Aorta (tissue), 5 donors: ENCODE measurements at places on chromosomes 6 and 20. TPM values are rescaled to one million over a fixed set of nuclear protein-coding genes. Genes with fewer than 3 reads are reported as not detected.

DNA sequence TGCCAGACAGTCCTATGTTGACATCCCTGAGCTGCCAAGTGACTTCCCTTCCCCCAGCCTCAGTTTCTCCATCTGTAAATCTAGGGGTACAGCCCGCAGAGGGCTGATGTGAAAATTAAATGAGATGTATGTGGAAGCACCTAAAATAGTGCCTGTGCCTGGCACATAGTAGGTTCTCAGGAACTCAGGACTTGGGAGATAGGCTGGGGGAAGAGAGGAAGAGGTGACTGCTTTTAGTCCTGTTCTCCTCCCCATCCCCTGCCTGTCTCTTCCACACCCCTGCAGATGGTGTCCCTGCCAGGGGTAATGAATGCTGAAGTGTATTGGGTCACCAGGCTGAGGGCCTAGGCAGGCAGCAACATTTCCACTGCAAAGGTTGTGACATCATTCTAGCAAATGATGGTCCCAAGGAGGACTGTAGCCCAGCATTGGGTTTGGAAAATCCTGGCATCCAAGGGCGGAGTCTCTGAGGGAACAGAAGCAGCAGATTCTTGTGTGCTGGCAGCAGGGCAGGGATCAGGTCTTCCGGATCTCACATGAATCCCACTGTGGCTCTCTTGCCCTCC lies 1.8 kb downstream of the SNPH start:
- H3K4me3 ChIP-seq, result no peak overlapping the region
- DNase-seq, result no peak
- H3K27me3 ChIP-seq, result no peaks in the 10 kb centered on the region
- H3K4me1 ChIP-seq, result no peaks in the 10 kb centered on the region

GRCh38 chr6:40293060-40293459 lies 294.1 kb downstream of the LRFN2 start:
- no peaks in the 10 kb centered on the region for H3K27me3 ChIP-seq
- no peak for DNase-seq
- no peaks in the 10 kb centered on the region for H3K4me1 ChIP-seq
- no peaks in the 10 kb centered on the region for H3K36me3 ChIP-seq
- H3K4me3 ChIP-seq, result no peak overlapping the region

GRCh38 chr6:13872681-13873080 lies 52.1 kb upstream of the RNF182 start:
- DNase-seq, result no peak
- no peaks in the 10 kb centered on the region for H3K27me3 ChIP-seq
- H3K4me3 ChIP-seq, result no peak overlapping the region
- no peak overlapping the region for H3K27ac ChIP-seq
- H3K4me1 ChIP-seq, result no peaks in the 10 kb centered on the region

DNA sequence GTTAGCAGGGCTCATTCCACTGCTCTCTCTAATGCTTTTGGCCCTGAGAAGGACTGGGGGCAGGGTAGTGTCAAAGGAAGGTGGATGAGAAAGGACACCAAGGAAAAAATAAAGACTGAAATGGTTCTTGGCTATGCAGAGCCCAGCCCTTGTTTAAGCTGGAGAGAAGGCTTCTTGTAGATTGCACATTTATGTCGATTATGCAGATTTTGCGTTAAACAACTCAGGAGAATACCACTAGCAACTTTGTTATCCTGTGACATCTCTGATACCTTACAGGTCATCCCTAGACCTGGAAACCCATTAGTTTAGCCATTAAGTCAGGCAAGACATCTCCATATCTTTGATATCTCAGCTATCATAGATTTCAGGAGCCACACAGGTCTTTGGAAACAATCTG lies 11.1 kb upstream of the IL17F start:
- no peaks in the 10 kb centered on the region for H3K36me3 ChIP-seq
- no peak overlapping the region for H3K27ac ChIP-seq
- DNase-seq, result no peak
- no peak overlapping the region for H3K4me3 ChIP-seq
- H3K27me3 ChIP-seq, result no peaks in the 10 kb centered on the region

DNA sequence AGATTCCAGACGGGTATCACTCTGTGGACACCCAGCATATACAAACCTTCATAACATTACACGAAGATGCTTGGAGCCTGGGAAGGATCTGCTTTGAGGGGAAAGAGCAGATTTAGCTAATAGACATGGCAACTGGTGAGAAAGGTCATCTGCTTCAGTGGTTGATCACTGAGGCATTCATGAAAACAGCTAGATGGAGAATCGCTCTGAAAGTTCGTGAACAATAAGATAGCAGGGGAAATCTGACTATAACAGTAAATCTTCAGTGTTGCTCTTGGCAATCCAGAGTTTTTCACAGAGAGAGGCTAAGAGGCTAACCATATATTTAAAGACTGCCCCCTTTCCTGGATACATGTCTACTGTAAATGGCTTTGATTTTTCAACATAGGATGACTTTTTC lies 245.3 kb downstream of the FARS2 start:
- DNase-seq, result no peak
- H3K36me3 ChIP-seq, result no peaks in the 10 kb centered on the region
- no peaks in the 10 kb centered on the region for H3K4me1 ChIP-seq

GRCh38 chr6:43951063-43951755 lies 176.0 kb downstream of the MRPL14 start:
- DNase-seq, result no peak
- H3K4me3 ChIP-seq, result no peak overlapping the region
- H3K27ac ChIP-seq, result no peak overlapping the region
- H3K4me1 ChIP-seq, result no peaks in the 10 kb centered on the region
- no peaks in the 10 kb centered on the region for H3K36me3 ChIP-seq

GRCh38 chr6:143842461-143842901 lies 657 bp upstream of the LTV1 start:
- peak overlapping the region; percentile 92 for H3K27ac ChIP-seq
- no peak for DNase-seq
- H3K27me3 ChIP-seq, result no peaks in the 10 kb centered on the region
- H3K36me3 ChIP-seq, result no peaks in the 10 kb centered on the region
- H3K4me1 ChIP-seq, result peaks cover 10% of the 10 kb centered on the region
- H3K4me3 ChIP-seq, result peak overlapping the region; percentile 56

DNA sequence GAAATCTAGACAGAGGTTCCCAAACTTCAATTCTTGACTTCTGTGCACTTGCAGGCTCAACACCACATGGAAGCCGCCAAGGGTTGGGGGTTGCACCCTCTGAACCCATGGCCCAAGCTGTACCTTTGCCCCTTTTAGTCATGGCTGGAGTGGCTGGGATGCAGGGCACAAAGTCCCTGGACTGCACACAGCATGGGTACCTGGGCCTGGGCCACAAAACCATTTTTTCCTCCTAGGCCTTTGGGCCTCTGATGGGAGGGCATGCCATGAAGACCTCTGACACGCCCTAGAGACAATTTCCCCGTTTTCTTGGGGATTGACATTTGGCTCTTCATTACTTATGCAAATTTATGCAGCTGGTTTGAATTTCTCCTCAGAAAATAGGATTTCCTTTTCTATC lies 342.0 kb downstream of the TPBG start:
- H3K27ac ChIP-seq, result no peak overlapping the region
- no peaks in the 10 kb centered on the region for H3K27me3 ChIP-seq
- no peaks in the 10 kb centered on the region for H3K4me1 ChIP-seq
- H3K4me3 ChIP-seq, result no peak overlapping the region
- H3K36me3 ChIP-seq, result no peaks in the 10 kb centered on the region

- H3K36me3 ChIP-seq, result no peaks in the 10 kb centered on the region
- no peaks in the 10 kb centered on the region for H3K4me1 ChIP-seq
- no peak for DNase-seq
- H3K27ac ChIP-seq, result no peak overlapping the region
- no peaks in the 10 kb centered on the region for H3K27me3 ChIP-seq
Observed at GRCh38 chr6:126620719-126621118, 280.8 kb downstream of the CENPW start.

- no peaks in the 10 kb centered on the region for H3K4me1 ChIP-seq
- no peak overlapping the region for H3K27ac ChIP-seq
- no peaks in the 10 kb centered on the region for H3K36me3 ChIP-seq
- no peaks in the 10 kb centered on the region for H3K27me3 ChIP-seq
- no peak overlapping the region for H3K4me3 ChIP-seq
Observed at GRCh38 chr6:101290346-101290745, 103.2 kb upstream of the GRIK2 start.

DNA sequence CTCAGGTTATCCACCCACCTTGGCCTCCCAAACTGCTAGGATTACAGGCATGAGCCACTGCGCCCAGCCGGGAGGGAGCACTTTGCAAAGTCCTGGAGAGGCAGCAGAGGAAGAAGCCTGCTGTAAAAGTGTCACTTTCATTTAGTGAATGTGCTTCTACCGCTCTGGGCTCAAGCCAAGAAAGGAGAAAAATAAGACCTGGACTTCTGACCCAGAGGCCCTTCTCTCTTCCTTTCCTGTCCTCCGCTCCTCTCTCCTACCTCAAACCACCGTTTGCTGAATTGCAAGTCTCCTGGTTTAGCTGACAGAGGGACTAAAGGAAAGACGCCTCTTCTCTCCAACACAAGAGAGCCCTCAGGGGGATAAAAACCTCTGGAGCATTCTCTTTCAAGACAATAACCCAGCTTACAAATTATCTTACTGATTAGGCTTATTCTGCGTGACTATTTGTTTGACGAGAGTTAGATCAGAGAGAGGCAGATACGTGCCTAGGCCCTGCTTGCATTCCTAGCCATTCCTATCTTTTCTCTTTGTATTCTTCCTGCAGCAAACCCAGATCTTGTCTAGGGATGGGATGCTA lies 84.2 kb upstream of the SLC22A23 start:
- H3K27me3 ChIP-seq, result no peaks in the 10 kb centered on the region
- no peaks in the 10 kb centered on the region for H3K36me3 ChIP-seq
- no peak overlapping the region for H3K4me3 ChIP-seq
- DNase-seq, result no peak
- no peaks in the 10 kb centered on the region for H3K4me1 ChIP-seq
- H3K27ac ChIP-seq, result no peak overlapping the region

GRCh38 chr6:108171291-108171917 lies 5.6 kb downstream of the NR2E1 start:
- no peaks in the 10 kb centered on the region for H3K4me1 ChIP-seq
- H3K36me3 ChIP-seq, result no peaks in the 10 kb centered on the region
- H3K4me3 ChIP-seq, result no peak overlapping the region
- peaks cover 5% of the 10 kb centered on the region for H3K27me3 ChIP-seq
- no peak for DNase-seq
- H3K27ac ChIP-seq, result no peak overlapping the region

GRCh38 chr6:87869064-87869905 lies 167.3 kb upstream of the AKIRIN2 start:
- H3K27ac ChIP-seq, result no peak overlapping the region
- H3K4me3 ChIP-seq, result no peak overlapping the region

GRCh38 chr6:142773324-142773723 lies 171.7 kb downstream of the HIVEP2 start:
- no peaks in the 10 kb centered on the region for H3K4me1 ChIP-seq
- no peak overlapping the region for H3K27ac ChIP-seq
- H3K36me3 ChIP-seq, result no peaks in the 10 kb centered on the region

GRCh38 chr6:6686748-6687601 lies 98.5 kb downstream of the LY86 start:
- H3K4me3 ChIP-seq, result no peak overlapping the region
- H3K36me3 ChIP-seq, result no peaks in the 10 kb centered on the region
- no peaks in the 10 kb centered on the region for H3K4me1 ChIP-seq
- no peak overlapping the region for H3K27ac ChIP-seq

GRCh38 chr6:56902641-56903464 lies 52.1 kb upstream of the BEND6 start:
- no peak for DNase-seq
- no peaks in the 10 kb centered on the region for H3K36me3 ChIP-seq
- no peak overlapping the region for H3K4me3 ChIP-seq
- H3K27ac ChIP-seq, result no peak overlapping the region

- peaks cover 6% of the 10 kb centered on the region for H3K4me1 ChIP-seq
- DNase-seq, result no peak
- H3K27me3 ChIP-seq, result peaks cover 2% of the 10 kb centered on the region
- H3K36me3 ChIP-seq, result no peaks in the 10 kb centered on the region
Observed at GRCh38 chr6:37816599-37817375, 2.7 kb upstream of the ZFAND3 start.

DNA sequence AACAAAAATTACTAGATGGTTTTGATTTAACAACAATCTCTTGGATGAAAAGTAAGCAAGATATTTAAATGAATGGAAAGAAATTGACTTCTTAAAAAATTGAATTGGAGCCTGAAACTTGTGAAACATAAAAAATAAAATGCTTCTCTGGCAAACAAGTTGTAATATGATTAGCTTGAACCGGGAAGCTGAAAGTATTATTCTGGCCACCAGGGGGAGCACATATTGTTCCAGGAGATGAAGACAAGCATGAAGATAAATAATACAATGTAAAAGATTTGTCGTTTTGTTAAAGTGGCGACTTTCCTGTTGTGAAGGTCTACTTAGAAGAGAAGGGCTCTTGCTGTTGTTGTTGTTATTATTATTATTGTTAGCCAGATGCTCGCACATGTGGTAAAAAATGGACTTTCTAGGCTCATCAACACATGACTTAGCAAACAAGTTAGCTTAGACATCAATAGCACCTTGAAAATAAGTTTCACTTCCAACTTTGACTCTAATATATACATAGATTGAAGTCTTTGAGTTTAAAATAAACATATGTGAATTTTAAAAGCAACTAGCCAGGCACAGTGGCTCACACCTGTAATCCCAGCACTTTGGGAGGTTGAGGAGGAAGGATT lies 14.2 kb downstream of the PAX1 start:
- no peak overlapping the region for H3K4me3 ChIP-seq
- no peaks in the 10 kb centered on the region for H3K36me3 ChIP-seq
- no peak overlapping the region for H3K27ac ChIP-seq
- DNase-seq, result no peak

DNA sequence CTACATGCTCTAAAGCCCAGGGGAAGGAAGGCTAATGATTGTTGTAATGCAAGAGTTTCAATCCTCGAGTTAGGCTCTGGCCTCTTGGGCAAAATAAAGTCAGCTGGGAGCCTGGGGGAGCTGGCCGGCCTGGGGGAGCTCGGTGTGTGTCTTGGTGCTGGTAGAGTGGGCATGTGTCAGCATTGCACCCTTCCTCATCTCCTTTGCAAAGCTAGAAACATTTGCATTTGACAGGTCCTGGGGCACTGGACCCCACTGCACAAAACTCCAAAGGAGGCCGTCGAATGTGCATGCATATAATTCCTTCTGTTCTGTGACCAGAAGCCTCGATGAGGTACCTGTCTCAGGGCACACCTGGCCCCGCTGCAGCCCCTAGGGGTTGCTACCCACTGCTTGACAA lies 74.6 kb upstream of the SLC22A23 start:
- no peaks in the 10 kb centered on the region for H3K36me3 ChIP-seq
- no peaks in the 10 kb centered on the region for H3K4me1 ChIP-seq
- no peak overlapping the region for H3K27ac ChIP-seq
- no peak for DNase-seq
- H3K27me3 ChIP-seq, result no peaks in the 10 kb centered on the region
- H3K4me3 ChIP-seq, result no peak overlapping the region

GRCh38 chr6:9139746-9140145 lies 704.4 kb upstream of the SLC35B3 start:
- H3K27ac ChIP-seq, result no peak overlapping the region
- no peaks in the 10 kb centered on the region for H3K4me1 ChIP-seq
- H3K4me3 ChIP-seq, result no peak overlapping the region
- H3K36me3 ChIP-seq, result no peaks in the 10 kb centered on the region

The STX11 gene
- total RNA-seq, result 6.5 TPM

The SLC22A7 gene
- not detected for total RNA-seq

The TNFRSF6B gene
- 5.9 TPM for total RNA-seq

The SLC22A2 gene
- total RNA-seq, result 1.1 TPM

The NMBR gene
- total RNA-seq, result not detected

The EBF4 gene
- total RNA-seq, result 16.7 TPM

The INSM1 gene
- not detected for total RNA-seq
